Nucleus accumbens (tissue), 56 donors: ENCODE measurements at places on chromosomes 13 and 19.

DNA sequence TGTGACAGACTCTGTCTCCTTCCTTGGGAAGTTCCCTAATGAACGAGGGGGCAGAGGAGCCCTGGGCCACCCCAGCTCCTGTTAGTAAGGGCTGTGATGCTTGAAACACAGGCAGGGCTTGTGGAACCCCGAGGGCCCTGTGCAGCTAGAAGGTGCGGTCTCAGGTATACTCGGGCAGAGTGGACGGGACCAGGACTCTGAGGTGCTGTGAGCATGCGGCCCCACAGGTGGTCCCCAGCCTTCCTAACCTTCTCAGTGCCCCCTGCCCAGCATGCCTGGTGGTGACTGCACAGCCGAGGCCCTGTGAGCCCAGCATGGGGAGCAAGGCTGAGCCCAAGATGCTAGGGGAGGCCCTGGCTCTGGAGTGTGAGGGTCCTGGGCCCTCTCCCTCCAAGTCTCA lies 4.0 kb upstream of the SIGLEC8 start:
- DNase-seq, result no peak

DNA sequence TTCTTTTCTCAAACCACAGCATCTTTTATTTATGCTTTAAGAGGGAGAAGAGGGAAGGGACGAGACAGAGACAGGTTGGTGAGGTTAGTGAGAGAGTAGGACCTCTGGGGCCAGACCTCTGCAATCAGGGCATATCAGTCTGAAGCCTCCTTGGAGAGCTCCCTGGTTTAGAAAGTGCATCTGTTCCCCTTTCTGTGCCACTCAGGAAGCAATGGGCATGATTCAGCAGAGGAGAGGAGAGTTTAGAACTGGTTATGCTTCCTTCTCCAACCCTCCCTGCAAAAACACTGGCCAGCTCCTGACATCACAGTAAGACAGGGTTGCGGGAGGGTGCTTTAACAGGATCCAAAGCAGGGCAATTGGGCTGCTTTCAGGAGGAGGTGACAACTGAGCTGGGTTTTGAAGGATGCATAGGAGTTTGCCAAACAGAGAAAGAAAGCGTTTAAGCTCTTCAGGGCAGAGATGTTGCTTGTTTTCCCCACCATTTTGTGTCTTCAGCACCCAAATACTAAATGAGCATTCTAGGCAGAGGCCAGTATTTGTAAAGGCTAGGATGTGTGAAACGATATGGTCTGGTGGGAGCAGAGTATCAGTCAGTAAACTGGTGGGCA lies 33.1 kb downstream of the CERS4 start:
- DNase-seq, result no peak

DNA sequence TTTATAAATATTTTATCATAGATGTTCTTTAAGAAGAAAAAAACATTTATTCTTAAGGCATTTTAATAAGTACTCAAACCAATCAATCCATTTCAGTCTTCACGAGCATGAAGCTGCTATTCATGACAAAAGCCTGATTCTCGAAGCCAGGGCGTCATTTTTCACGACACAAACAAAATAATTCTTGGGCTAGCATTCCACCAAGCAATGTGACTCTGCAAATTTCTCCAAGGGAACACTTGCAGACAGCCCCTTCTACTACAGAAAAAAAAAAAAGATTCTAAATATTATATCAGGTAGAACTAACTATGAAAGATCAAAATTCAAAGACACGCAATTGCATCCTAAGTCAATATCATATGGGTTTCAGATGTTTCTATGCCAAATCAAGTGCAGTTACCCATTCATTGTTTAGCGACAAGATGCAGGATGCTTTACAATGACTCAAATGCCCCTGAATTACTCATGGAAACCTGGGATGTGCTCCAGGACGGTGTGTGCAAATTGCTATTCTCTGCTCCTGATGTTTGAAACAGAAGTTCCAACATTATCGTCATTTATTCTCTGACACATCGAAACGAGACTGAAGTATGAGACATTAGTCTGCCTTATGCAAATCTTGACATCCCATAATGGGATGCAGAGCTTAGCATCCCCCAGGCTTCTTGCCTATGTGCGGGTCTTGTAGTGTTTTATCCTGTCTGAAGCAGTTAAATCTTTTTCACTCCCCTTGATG lies 517.7 kb downstream of the MYO16 start:
- DNase-seq, result no peak

DNA sequence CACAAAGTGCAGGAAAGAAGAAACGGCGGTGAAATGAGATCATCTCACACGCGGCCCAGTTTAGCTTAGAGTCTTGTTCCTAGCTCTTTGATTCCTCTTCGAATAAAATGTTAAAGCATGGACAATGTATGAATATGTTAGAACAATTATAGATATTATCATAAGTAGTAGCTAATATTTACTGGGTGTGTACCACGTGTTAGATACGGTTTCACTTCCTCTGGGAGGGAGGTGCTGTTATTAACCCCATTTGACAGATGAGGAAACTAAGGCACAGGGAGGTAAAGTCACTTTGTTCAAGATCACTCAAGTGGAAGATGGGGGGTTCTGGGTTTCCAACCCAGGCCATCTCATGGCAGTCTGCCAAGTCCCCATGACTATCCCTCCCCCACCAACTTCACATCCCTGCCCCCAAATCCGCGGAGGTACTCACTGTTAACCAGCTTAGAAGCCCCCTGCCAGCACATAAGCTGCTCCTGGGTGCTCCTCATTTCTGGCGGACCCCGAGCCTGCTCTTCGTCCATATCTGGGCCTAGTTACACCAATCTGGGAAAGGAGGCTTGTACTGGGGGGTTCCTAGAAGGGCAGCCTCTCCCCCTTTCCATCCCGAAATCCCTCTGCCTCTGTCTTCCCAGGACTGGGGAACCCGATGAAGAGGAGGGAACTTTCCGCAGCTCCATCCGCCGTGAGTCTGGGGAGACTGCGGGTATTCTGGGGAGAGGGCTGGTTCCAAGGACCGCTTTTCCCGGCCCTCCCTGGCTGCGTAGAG lies 1.0 kb upstream of the FXYD7 start:
- DNase-seq, result no peak

DNA sequence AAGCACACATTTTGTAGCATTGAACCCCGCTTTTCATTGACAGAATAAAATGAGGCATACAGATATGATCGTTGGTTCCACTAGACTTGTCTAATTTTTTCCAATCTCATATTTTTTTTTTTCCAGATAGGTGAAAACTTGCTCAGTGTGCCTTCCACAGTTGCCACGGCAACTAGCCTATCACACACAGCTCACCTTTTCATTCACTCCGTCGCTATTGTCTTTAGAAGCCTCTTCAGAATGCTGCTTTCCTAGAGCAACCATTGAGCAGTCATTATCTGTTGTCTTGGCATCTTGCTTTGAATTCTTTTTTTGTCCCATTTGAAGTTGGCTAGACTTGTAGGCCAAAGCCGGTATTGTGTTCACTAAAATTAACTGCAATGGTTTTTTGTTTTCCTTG lies 37.7 kb upstream of the ESD start:
- no peak for DNase-seq

GRCh38 chr13:111488486-111489132 lies 168.2 kb downstream of the TEX29 start:
- DNase-seq, result no peak

GRCh38 chr13:33976965-33977364 lies 159.0 kb downstream of the RFC3 start:
- DNase-seq, result no peak

DNA sequence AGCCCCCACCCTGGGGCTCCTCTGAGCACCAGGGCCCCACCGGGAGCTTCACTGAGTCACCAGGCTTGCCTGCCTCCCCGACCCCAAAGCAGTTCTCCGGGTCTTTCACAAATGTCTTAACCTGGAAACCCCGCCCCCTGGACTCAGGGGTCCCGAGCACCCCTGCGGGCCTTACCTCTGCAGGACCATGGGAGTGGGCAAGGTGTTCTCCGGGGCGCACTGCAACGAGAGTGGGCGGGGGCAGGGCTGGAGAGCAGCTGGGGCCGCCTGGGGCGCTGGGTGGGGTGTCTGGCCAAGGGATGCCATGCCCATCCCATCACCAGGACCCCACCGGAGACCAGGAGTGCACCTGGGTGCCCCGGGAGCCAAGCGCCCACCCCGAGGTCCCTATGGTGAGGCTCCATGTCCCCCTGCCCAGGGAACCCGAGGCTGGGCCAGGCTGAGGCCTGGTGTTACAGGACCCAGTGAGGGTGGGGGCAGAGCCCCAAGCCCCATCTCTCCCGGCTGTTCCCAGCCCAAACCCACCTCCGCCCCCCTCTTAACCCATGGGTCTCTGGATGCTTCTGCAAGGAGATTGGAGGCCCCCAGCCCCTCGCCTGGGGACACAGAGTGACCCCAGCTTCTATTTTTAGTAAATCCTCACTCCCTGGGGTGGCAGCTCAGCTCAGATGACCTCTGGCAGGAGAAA lies 10.9 kb downstream of the MKNK2 start:
- no peak for DNase-seq

- DNase-seq, result no peak
Observed at GRCh38 chr13:64248371-64249065, 2832.9 kb upstream of the PCDH20 start.

DNA sequence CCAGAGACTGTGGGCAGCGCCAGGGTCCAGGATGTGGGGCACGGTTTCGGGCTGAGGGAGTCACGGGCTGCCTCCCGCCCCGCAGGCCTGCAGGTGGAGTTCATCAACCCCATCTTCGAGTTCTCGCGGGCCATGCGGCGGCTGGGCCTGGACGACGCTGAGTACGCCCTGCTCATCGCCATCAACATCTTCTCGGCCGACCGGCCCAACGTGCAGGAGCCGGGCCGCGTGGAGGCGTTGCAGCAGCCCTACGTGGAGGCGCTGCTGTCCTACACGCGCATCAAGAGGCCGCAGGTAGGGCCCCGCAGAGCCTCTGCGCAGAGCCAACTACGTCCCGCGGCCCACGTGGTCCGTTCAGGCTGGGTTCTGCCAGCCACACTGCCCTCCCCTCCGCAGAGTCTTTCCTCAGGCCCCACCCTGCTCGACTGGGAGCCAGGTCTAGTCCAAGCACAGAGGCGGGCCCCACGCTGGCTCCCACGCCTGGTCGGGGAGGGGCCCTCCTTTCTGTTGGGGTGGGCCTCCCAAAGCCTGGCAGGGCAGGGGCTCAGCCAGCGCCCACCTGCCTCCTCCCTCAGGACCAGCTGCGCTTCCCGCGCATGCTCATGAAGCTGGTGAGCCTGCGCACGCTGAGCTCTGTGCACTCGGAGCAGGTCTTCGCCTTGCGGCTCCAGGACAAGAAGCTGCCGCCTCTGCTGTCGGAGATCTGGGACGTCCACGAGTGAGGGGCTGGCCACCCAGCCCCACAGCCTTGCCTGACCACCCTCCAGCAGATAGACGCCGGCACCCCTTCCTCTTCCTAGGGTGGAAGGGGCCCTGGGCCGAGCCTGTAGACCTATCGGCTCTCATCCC lies 2.0 kb upstream of the POLD1 start:
- DNase-seq, result no peak

DNA sequence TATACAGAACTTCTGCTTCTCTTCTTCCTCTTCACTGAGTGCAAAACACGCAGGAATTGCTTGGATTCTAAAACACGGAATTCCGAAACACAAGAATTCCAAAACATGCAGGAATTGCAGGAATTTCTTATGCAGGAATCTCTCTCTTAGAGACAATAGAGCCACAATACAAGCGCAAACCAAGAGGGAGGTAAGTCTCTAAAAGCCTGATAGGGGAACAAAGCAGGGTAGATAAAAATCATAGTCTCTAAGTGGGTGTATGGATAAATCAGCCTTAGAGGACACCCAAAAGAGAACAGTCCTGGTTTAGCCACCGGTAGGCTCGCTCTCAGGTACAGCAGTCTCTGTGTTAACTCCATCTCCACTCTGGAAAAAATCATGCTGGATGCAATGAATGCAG lies 112.9 kb downstream of the LHFPL6 start:
- no peak for DNase-seq

DNA sequence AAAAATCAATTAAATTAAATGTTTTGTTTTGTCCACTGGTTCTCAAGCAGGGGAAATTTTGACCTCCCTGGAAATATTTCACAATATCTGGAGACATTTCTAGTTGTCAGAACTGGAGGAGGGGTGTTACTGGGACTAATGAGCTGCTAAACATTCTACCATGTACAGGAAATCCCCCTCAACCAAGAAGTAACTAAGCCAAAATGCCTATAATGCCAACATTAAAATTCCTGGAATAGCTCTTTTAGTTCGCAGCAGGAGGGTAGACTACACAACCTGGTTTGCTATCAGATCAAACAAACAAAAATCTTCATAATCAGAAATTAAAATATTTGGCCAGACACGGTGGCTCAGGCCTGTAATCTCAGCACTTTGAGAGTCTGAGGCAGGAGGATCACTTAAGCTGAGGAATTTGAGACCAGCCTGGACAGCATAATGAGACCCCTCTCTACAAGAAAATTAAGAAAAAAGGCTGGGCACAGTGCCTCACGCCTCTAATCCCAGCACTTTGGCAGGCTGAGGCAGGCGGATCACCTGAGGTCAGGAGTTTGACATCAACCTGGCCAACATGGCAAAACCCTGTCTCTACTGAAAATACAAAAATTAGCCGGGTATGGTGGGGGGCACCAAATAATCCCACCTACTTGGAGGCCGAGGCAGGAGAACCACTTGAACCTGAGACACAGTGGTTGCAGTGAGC lies 13.7 kb upstream of the SMARCA4 start:
- DNase-seq, result no peak

GRCh38 chr19:42132030-42132628 lies at the start of gene POU2F2:
Gene POU2F2 (minus strand): TSS chr19:42132446. CDS start chr19:42132411, 35 bp downstream.
- no peak for DNase-seq

DNA sequence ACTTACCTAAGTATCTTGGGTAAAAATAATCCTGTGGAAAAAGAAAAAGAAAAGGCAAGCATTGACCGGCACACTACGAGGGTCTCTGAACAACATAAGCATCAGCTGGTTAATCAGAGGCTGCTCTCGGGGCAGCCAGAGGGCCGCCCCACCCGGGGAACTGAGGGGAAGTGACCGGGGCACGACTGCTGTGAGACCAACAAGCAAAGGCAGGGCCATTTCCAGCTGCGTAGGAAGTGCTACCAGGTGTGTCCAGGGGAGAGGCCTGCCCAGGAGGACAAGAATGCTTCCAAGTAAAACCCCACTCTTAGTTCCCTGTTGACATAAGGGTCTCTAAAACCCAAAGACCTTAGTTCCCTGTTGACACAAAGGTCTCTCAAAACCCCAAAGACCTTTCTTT lies 15.9 kb downstream of the GAS6 start:
- no peak for DNase-seq

DNA sequence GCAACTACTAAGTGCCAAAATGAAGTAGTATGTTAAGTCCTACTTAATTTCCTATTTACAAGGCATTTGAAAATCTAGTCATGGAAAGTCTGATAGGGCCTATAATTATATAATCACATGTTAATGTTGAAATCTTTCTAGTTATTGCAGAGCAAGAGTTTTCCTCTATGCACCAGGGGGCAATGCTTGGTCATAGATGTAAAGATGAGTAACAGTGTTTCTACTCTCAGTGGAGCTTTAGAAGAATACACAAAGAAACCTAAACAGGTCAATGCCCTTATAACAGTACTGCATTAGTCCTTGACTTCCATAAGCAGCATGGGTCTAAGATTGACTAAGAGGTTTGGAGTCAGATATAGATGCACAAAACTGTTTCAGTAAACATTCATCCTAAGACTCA lies 218.7 kb downstream of the KCTD12 start:
- no peak for DNase-seq
